Colonic mucosa (tissue), 4 donors: ENCODE measurements at places on chromosomes 3 and 15.

- no peak for DNase-seq
These were observed 177.1 kb upstream of the GALNT15 start for GRCh38 chr3:15997274-15997943.

GRCh38 chr3:104672331-104672730 is 694.4 kb upstream of the ALCAM start:
- DNase-seq: no peak

DNA sequence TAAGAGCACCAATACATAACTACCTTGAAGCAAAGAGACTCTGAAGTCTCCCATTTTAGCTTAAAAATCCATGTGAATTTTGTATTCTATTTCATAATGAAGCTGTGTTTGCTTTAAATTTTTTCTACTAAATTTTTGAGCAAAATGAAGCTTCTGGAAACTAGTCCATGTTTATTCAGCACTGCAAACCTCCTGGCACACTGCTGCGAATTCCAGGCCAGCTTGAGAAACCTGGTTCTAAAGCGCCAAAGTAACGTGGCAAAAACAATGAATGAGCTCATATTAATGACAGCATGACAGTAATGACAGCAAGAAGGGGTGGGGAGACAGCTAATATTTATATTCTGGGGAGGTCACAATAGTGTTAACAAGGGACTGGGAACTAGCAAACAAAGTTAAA is 25.7 kb downstream of the CEP152 start:
- no peak for DNase-seq

DNA sequence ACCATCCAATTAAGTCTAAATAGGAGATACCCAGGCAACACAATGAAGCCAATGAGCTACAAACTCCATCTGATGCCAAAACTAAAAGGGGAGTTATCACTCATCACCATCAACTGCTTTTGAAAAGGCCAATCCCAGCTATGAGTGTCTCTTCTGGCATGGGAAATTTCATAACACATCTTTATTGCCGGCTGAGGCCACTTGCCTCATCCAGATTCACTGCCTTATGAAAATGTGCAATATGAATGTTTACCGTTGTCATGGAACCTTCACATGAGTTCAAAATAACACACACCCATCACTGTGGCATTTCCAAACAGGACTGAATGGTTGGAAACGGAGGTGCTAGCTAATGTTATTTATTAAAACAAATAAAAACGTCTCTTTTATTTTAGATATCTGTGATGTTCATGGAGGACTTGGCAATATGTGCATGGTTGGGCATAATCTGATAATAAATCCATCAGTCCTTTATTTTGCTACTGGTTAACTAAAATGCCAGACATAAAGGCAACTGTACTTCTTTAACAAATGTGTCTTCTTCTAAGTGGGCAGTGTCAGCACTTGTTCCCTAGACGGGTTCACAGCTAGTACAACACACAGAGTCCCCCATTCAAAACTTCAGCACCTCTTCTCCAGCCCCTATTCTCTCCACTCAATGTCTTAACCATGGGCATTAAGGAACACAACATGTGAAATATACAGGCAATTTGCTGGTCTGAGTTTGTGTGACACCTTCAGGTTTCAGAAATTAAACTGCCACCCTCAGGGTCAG is 143.9 kb downstream of the MAGI1 start:
- DNase-seq: no peak

GRCh38 chr3:46561511-46561910 is 4.6 kb downstream of the LRRC2 start:
- no peak for DNase-seq

DNA sequence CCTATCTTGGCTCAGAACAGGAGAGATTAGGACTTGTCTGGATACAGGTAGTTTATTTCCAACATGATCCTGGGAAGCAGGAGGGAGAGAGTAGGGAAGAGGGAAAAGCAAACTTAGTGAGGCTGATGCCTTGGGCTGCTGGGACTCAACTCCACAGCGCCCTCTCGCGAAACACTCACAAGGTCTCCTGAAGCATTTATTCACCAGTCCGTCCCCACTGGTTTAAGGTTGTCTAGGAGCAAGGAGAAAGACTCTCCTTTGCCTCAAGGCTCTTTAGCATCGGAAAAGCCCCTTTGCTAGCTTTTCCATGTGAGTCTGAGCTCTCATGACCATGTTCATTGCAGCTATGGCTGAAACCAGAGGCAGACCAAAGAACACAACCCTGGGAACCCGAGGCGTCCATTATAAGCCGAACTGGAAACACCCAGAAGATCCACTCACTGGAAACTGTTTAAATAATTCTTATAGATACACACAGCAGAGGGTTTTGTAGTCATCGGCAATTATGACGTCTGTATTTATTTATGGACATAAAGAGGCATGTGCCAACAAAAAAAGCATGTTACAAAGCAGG is 244.5 kb downstream of the CD47 start:
- DNase-seq: peak; percentile 64

DNA sequence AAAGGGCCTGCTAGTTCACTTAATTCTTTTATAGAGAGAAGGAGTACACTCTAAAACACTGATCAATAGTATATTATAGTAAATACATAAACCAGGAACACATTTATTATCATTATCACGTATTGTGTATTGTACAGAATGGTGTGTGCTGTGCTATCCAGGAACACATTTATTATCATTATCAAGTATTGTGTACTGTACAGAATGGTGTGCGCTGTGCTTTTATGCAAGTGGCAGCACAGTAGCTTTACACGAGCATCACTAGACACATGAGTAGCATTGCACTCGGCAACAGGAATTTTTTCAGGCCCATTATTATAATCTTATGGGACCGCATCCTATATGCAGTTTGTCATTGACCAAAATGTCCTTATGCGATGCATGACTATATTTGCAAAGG is 20.9 kb upstream of the MUC20 start:
- DNase-seq: no peak

DNA sequence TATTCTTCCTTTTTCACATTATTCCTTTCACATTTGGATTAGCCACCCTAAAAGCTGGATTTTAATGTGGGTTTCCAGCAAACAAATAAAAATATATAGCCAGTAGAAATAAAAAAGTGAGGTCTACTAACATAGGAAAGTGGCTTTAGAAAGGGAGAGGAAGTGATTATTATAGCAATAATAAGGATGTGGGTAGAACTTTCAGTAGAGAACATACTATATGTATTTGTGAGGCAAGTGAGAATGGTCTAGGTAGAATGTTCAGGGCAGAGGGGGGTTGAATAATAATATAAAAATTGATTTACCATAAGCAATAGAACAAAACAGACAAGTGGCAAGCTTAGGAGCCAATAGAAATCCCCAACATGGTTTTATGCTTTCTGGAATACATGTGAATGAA is 88.6 kb downstream of the NR1I2 start:
- DNase-seq: no peak

DNA sequence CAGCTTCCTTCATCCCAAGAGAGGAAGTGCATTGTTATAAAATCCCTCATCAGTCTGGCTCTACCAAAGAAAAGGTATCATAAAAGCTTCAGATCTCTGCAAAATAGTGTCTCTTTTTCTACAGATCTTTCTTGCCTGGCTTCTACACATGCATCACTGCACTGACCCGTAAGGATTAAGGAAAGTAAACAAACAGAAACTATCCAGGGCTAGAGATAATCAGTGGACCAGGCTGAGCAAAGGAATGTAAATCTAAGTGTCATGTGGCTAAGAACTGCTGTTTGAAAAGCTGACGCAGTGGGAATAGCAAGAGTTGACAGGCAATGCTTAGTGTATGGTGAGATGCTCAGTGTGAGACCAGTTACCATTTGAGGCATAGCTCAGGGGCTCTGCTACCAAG is 339.7 kb downstream of the IL5RA start:
- DNase-seq: no peak

DNA sequence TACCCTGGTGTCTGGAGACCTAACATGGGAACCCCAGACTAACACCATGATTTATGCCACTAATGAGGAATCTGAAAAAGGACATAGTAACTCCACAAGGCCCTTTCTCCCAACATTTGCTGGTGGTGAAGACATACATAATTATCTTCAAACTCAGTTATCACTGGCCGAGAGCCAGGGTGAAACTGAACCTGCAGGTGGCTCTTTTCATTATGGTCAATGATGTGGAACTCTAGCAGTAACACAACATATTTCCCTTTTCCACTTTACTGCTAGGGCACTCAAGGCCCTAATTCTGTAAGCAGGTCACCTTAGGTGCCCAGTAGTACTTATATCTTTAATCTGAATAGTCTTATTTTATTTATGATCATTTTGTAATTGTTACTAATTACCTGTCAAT is 326.4 kb upstream of the SATB1 start:
- no peak for DNase-seq

DNA sequence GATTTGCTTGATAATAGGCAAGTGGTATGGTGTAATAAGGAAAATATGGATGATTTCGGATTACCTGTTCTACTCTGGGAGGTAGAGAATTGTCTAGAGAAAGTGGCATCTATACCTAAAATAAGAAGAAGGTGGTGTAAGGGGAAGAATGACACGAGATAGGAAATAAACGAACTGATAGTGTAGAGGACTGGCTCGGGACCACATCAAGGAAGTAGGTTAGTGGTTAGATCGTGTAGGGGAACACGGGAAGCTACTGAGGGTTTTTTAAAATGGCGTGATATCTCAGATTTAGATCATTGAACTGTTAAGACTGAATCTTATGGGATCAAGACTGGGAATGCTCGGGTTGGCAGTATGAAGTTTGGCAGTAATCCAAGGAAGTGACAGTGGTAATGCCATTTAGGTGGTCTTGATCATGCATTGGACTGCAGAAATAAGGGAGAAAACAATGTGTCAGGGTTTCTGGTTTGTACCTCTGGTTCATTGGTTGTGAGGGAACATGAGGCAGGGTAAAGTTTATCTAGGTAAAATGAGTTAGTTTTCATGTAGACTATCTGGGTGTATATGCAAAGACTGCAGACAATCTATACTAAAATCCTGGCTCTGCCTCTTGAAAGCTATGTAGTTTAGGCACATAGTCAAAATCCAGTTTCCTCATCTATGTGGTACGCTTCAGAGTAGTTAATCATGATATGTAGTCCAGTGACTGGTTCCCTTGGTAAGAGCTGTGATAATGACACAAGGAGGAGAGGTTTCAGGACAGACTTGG is 7.4 kb downstream of the RPL14 start:
- DNase-seq: no peak

DNA sequence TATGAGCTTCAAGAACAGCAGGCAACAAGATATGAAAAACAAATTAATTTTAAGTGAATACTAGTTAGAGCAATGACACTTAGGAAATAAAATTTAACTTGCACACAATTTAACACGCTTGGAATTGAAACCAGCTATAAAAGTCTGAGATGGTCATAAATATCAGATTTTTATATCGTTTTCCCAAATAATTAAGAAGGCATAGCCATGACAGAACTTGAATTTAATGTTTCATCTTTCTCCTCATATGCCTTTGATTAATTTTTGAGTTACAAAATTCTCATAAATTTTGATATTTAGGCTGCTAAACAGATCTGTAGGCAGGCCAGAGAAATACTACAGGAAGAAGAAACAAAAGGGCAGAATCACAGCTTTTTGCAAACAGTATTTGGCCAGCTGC is 38.5 kb downstream of the CD200R1L start:
- no peak for DNase-seq
